ENCODE measurements at places on chromosomes 3 and 15. TPM values are rescaled to one million over a fixed set of nuclear protein-coding genes. Genes with fewer than 3 reads are reported as not detected.

The RHCG gene
- polyA plus RNA-seq: 4.3 TPM

The PCBP4 gene
- 56.0 TPM for polyA plus RNA-seq

GRCh38 chr15:91342097-91342496 lies 242.0 kb downstream of the SV2B start:
- DNase-seq: no peak

- DNase-seq: peak; percentile 17
Measured at GRCh38 chr15:88704791-88705768, 66.3 kb downstream of the ISG20 start.

DNA sequence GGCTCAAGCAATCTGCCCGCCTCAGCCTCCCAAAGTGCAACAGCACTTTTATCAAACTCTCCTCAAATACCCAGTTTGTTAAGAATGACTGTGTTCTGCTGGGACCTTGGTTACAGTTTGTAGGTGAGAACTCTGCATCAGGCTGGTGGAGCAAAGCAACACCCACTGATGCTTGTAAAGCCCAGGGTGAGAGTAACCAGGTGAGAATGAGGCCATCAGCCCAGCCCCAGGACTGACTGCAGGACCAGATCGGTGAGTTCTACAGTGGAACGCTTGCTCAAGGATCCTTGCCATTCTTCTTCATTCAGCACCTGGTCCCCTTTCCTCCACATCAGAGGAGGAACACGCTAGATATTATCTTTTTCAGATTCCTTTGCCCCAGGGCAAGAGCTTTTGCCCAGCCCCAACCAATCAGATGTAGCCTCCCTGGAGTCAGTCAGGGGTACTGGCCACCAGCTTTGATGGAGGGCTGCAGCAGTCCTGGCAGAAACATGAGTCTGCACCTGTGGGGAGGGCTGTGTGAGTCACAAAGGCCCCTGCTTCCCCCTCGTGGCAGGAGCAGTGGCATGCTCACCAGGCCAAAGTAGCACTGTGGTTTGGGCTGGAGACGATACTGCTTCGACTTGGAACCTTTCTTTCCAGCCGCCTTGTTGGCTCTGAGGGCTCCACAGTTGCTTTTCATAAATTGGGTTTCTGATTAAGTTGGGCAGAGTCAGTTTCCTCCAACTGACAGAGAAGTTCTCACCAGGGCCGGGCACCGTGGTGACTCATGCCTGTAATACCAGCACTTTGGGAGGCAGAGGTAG lies 3.5 kb upstream of the SHISA5 start:
- DNase-seq: peak; percentile 41

- DNase-seq: no peak
Measured at GRCh38 chr3:69538281-69538680, 152.4 kb upstream of the FRMD4B start.

The TLR9 gene
- 0.27 TPM for polyA plus RNA-seq

- no peak for DNase-seq
Measured at GRCh38 chr3:175258763-175259162, 399.6 kb downstream of the NAALADL2 start.

The GPR27 gene
- 11.2 TPM for polyA plus RNA-seq

DNA sequence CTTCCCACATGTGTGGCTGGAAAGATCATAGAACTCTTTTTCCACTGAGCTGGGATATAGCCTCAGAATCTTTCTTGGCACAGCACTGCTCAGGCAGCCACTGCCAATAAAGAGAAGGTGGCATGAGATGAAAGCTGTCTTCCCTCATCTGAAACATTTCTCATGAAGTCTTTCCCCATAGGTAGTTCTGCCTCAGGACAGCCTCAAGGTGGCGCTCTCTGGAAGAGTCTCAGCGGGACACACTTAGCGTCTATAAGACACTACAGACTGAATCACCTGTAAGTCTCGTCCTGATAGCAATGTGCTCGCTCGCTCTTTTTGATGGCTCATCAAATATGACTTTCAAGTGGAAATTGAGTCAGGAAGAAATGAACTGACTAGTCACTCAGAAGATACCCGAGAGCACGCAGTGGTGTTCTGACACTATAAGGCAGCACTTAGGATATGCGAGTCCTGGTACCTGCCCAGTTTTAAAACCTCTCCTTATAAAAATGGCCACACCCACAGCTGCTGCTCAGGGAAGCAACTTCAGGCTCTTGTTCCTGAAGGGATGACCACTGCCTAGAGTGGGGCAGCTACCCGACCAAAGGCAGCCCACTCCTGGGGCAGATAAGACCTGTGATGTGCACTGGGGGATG lies 269.5 kb downstream of the SUCLG2 start:
- DNase-seq: peak; percentile 16

All from renal cortex interstitium (tissue), 15 donors.